ENCODE measurements at places on chromosomes 7 and 10.

- DNase-seq: no peak
These were observed 128.4 kb upstream of the PHF14 start for GRCh38 chr7:10845225-10845624.

DNA sequence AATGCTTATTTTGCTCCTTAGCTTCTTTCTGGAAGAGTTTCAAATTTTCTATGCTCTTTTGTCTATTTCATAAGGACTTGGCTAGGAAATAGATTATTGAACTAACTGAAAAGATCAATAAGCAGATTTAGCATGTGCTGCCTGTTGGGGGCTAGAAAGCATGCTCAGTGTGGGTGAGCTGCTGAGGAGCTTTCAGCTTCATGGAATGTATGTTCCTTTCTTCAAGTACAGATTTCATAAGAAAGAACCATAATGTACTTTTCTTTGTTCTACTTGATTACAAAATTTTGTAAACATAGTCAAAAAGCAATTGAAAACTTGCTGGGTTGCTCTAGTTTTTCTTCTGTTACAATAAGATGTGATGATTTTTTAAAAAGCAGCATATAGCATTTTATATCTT is 73.8 kb downstream of the TAF3 start:
- no peak for DNase-seq

DNA sequence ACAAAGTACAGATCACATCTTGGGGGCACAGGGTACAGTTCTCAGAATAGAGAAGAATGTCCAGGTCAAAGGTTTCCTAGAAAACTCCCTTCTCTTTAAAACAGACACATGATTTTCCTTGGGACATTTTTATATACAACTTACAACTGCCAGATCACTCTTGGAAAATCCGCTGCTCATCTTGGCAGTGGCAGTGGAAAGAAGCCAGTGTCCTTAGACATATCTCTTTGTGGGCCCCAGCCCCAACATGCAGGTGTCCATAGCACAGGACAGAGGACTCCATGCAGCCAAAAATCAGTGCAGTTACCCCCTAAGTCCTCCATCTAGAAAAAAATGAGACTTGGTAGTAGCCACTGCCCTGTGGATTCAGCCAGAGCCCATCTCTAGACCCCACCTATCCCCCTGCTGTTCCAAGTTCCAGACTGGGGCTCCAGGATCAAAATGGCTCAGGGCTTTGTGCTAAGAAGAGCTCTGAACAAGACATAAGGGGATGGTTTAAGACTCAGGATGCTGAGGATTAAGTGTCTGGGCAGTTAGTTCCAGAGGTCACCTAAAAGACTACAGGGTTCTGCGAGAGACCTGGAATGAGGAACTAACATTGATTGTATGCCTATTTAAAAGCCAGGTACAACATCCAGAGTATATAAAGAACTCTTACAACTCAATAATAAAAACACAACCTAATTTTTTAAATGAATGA is 34.4 kb downstream of the HIPK2 start:
- DNase-seq: no peak

DNA sequence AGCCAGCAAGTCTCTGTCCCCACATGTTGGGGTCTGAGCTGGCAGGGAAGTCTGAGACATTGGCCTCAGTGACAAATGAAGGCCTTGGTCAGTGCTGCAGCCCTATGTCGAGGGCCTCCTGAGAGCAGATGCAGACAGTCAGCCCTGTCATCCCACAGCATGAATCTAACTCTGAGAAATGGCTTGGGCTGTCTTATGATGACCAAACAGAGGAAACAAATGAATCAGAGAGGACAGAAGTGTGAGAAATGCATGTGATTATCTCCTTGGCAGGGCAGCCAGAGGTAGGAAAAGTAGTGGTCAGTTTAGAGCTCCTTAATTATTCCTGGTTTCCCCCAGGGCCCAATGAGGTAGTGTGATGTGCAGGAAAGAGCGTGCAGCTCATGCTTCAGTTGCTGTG is 287.6 kb downstream of the SORCS3 start:
- no peak for DNase-seq

DNA sequence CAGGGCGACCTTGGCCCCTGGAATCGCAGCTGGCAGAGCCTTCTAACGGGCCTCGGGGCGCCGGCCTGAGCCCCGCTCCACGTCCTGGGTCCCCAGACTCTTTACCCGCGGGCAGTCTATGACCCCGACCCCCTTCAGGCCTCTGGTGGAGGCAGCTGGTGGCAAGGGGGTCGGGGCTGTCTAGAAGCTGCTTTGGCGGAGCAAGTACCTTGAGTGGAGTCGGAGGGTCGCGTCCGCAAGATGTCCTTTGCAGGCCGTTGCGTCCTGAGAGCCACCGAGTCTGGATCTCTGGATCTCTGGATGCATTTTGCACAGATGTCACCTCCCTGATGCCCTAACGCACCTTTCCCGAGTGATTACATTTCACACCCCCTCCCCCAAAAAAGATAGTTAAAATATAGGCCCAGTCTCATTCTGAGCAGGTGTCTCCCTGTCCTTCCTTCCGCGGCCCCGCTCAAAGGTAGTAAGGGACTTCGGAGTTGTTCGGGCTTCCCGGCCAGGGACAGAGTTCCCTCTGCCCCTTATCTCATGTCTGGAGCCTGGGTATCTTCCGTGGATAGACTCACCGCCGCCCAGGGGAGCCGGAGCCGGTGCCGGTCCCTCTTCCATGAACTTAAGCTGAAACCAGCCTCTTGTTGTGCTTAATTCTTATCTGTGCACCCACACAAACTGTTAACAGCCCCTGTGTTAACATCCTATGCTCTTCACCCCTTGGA is 457 bp downstream of the ACADSB start:
- DNase-seq: no peak

DNA sequence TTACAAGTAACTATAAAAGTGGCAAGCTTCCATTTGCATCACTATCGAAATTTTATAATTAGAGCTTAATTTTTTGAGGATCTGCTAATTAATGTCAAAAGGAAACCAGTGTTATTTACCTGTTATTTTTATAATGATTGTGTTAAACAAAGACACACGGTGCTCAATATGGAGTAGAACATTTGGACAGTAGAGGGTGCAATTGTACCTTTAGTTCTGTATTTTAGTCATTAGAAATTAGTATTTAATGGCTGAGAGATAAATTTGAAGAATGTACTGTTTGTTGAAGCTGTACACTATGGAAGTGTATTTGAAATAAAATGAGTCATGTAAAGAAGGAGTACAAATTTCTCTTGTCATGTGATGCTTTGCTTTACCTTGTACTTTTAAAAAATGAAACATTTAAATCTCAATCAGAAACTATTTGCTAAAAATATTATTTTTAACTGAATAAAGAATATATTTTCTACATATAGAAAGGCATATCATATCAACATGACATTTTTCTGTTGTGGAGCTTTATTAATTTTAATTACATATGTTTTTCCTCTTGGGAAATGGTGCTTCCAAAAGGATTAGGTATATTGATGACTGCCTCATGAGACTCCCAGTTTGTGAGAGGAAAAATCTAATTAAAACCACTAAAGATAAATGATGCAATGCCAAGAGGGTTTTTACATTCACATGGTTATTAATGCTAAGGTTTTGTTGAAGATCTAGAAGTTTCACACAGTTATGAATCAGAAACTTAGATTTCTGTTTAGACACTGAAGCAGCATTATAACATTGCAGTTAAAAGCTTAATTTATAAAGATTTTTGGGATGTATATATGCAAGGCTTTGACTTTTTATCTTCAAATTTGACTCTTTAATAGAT is 10.4 kb upstream of the PRKG1 start:
- DNase-seq: peak; percentile 56

DNA sequence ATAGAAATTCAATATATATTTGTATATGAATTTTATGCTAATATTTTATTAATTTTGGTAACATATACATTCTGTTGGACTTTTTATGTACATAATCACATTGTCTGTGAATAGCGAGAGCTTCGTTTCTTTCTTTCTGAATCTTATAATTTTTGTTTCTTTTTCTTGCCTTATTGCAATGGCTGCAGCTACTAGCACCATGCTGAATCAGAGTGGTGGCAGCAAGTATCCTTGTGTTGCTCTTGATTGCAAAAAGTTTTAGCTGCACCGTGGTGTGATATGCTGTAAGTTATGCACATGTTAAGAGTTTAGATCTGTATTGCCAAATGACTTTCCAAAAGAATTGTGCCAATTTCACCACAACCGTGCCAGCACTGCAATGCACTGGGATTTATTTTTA is 32.6 kb downstream of the ELFN1 start:
- DNase-seq: no peak

DNA sequence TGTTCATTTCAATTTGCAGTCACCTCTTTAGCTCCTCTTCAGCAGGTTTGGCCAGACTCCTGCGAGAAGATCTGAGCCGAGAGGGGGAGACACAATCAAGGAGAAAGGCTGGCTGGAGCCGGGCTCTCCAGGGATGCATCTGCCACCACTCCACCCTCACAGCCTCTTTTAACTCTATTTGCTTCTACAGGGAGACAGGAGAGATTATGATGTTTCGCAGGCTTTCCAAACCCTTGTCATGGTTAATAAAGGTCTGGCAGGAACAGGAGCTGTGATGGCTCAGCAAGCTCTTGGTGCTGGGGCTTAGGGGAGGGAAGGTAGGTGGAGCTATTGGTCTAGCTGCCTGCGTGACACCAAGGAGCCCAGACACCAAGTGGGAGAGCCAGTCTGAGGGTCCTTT is 448.1 kb upstream of the PODXL start:
- DNase-seq: peak; percentile 20

GRCh38 chr7:66950763-66951162 is 29.7 kb downstream of the TMEM248 start:
- no peak for DNase-seq

DNA sequence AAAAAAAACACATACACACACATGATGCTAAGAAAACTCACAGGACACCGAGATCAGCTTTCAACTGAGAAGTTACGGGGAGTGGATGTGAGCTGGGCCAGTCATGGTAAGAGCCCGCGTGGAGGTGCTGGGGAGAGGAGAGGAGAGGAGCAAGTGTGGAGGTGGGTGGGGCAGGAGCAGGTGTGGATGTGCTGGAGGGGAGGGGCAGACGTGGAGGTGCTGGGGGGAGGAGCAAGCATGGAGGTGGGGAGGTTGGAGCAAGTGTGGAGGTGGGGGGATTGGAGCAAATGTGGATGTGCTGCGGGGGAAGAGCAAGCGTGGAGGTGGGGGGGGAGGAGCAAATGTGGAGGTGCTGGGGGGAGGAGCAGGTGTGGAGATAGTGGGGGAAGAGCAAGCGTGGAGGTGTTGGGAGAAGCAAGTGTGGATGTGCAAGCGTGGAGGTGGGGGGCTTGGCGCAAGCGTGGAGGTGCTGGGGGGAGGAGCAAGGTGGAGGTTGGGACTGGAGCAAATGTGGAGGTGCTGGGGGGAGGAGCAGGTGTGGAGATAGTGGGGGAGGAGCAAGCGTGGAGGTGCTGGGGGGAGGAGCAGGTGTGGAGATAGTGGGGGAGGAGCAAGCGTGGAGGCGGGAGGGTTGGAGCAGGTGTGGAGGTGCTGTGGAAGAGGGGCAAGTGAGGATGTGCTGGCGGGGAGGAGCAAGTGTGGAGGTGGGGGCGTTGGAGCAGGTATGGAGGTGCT is 24.5 kb upstream of the NCAPG2 start:
- no peak for DNase-seq

DNA sequence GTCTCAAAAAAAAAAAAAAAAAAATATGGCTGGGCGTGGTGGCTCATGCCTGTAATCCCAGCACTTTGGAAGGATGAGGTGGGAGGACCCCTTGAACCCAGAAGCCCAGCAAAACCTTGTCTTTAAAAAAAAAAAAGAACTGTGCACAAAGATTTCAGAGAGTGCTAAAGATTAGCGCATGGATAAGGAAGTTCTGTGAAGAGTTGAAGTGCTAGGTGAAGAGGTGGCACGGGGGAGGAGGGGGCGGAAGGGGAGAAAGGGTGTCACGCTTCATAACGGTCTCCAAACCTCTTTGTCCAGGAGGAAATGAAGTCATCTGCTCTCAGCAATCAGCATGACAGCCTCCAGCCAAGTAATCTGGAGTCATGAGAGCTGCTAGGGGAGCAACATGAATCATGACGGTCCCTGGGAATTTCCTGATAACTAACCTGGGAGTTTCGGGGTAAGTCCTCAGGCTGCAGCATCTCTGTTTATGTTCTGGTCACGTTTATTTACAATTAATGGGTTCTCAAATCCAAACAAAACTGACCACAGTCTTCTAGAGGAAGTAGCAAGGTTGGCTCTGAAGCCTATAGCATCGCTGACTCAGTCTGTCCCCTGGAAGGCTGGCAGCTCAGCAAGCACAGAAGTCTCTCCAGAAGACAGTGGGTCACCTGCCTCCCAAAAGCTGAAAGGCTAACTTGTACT is 1.9 kb upstream of the PLAU start:
- DNase-seq: peak; percentile 80

DNA sequence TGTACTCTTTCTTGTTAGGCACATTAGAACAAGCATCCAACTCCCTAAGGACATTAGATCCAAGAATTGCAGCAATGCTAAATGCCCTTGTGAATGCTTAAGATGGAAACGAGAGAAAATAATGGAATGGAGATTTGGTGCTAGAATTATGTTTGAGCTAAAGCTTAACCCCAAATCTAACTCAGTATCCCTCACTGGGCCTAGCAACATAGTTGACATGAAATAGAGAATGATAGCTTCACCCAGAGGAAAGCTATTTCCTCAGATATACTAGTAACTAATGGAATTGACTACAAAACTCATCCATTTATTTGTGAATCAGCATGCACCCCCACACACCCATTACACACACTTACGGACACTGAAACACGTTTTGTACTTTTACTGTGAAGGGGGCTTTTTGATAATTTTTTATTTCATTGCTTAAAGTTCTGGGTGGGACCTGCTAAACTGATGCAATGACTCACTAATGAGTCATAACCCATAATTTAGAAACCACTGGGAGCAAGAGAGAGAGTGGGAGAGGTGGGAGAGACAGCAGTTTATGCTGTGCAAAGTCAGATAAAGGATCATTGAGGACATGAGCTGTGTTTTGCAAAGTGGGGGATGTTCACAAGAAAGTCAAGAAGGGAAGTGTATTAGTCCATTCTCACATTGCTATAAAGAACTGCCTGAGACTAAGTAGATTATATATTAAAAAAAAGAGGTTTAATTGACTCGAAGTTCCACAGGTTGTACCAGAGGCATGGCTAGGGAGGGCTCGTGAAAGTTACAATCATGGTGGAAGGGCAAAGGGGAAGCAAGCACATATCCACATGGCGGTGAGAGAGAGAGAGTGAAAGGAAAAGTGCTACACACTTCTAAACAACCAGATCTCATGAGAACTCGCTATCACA is 382.7 kb downstream of the SFMBT2 start:
- peak; percentile 24 for DNase-seq

DNA sequence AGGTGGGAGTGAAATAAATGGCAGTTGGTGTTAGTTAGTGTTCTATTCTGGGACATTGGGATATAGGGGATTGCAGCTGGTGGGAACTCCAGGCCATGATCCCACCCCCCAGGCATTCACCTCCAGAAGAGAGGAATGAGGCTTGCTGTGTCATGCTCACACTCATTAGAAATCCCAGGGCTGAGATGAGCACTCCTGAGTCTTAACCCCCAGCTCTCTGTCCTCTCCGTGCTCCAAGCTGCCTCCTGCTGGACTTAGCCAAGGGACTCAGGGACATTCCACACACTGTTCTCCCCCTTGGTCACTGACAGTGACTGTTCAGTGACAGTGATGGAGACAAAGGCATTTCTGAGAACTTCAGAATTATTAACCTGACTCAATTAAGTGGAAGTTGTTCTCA is 21.5 kb downstream of the CYP26A1 start:
- no peak for DNase-seq

All from fibroblast of skin of left quadriceps (primary cell).